ENCODE measurements at places on chromosomes 4 and X. TPM values are rescaled to one million over a fixed set of nuclear protein-coding genes. Genes with fewer than 3 reads are reported as not detected.

Gene NBDY
- total RNA-seq, result 3.2 TPM

Gene HELT
- not detected for total RNA-seq

Gene RNF150
- 0.38 TPM for total RNA-seq

Gene SYP
- total RNA-seq, result 0.31 TPM

Gene TEX13D
- total RNA-seq, result not detected

Gene PNMA6A
- total RNA-seq, result 0.94 TPM

Gene SULT1E1
- total RNA-seq, result 0.97 TPM

Gene SPON2
- total RNA-seq, result 1.3 TPM

Gene FGF5
- total RNA-seq, result 0.25 TPM

Gene CXCL8
- total RNA-seq, result 18.1 TPM

Gene SH3D19
- total RNA-seq, result 31.4 TPM

Gene ADH4
- total RNA-seq, result not detected

Gene P2RY4
- total RNA-seq, result 0.06 TPM

Gene RASGEF1B
- total RNA-seq, result 0.44 TPM

Gene NWD2
- not detected for total RNA-seq

Gene PCDH18
- total RNA-seq, result 1.6 TPM

Gene XK
- under 0.01 TPM for total RNA-seq

Gene XAGE1A
- total RNA-seq, result not detected
